ENCODE measurements at places on chromosomes 5 and 9.

DNA sequence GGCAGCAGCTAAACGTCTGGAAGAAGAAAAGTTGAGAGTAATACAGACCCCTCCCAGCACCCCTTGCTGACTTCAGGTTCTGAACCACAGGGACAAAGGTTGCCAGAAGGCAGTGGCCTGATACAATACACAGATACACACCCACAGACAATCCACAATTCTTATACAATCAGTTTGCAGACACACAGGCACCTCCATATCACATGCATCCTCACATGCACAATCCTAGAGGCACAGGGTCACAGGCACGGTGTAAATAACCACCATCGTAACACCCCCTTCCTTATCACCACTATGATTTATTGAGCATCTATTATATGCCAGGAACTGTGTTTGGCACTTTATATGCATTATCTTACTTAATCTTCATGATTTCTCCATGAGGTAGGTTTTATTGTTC is 8.2 kb downstream of the CNTFR start:
- no peak for DNase-seq

- no peak for DNase-seq
These were observed 202.5 kb upstream of the GAS1 start for GRCh38 chr9:87149799-87150198.

- peak; percentile 40 for DNase-seq
These were observed 71.3 kb downstream of the HRH2 start for GRCh38 chr5:175728885-175729828.

DNA sequence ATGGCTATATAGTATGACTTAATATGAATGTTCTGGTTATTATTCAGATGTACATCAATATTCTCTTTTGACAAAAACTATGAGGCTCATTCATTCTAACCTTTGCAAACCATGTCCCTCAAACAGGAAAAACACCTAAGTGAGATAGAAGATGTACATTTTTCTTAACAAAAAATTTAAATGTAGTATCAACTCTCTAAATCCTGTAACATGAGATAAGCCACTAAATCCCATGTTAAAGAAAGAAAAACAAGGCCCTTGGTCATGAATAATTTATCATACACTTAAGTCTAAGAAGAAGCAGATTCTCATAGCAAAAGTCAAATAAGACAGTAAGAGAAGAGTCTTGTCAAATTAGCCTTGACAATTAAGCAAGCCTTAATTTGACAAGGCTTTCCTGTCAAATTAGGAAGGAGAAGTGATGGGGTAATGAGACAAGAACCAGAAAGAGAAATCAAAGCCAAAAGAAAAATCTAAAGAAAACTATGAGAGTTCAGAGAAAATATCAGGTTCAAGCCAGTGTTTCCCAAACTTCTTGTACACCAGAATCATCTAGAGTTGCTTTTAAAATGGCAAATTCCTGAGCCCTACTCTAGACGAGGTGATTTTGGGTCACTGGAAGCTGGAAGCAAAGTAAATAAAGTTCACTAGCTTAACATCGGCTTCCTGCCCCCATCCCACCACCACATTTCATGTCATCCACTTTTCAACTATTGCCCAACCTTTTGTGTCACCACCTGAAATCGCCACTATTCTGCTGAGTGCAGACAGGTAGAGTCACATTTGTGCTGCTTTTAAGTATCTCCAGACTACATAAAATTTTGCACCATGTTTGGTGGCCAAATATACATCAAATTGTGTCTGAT is 76.5 kb downstream of the NR6A1 start:
- DNase-seq: no peak

DNA sequence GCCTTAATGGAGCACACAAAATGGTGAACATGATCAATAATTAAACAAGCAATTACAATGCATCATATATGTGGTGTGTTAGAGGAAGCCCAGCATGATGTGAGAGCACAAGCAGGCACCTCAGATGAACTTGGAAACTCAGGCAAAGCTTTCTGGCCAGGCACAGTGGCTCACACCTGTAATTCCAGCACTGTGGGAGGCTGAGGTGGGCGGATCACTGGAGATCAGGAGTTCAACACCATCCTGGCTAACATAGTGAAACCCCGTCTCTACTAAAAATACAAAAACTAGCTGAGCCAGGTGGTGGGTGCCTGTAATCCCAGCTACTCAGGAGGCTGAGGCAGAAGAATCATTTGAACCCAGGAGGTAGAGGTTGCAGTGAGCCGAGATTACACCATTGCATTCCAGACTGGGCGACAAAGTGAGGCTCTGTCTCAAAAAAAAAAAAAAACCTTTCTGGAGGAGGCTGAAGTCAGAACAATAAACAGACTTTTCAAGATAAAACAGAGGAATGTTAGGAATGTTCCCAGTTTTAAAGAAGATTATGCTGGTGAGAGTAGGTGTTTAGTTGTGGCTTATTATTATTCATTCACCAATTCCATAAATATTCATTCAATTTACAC is 159.4 kb downstream of the CEMIP2 start:
- DNase-seq: no peak

GRCh38 chr5:123763201-123763600 is 251.2 kb downstream of the CSNK1G3 start:
- no peak for DNase-seq

GRCh38 chr5:79069488-79070349 is at the start of the genes BHMT2 and DMGDH:
Gene BHMT2, plus strand, starts transcription at chr5:79069767. Its CDS starts 16 bp downstream, at chr5:79069783.
Gene DMGDH, minus strand, starts transcription at chr5:79069674. Its CDS starts 54 bp downstream, at chr5:79069620.
- DNase-seq: peak; percentile 37

DNA sequence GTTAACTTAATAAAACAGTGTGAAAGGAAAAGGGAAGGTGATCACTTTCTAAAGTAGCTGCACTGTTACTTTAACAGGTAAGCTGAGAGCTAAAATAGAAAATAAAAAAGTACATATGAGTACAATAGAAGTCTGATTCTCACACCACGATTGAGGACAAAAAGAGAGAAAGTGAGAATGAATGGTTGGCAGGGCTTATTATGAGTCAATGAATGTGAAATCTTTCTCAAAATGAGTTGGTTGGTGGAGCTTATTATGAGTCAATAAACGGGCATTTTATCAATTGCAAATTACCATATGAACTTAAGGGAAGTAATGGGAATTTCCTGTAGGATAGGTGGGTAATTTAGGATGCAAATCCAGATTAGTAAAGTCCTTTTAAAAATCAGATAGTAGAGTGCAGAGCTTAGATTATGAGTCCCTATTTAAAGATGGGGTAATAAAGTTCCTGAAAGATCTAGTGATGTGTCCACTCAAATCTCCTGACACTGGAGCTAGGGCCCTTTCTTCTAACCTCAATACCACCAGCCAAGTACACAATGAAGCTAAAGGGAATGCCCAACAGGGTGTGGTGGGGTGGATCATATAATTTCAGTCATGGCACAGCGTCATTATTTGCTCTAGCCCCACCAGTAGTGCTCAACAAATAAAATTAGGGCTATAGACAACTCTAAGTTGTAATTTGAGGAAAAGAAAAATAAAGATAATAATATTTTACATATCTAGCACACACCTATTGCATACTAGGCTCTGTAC is 21.1 kb upstream of the TLR4 start:
- DNase-seq: no peak

GRCh38 chr9:136855461-136856078 is 3.4 kb downstream of the MAMDC4 start:
- DNase-seq: no peak

- DNase-seq: no peak
These were observed 154.6 kb downstream of the GDNF start for GRCh38 chr5:37685211-37685610.

- no peak for DNase-seq
These were observed 20.6 kb downstream of the PSMB7 start for GRCh38 chr9:124394596-124394995.

DNA sequence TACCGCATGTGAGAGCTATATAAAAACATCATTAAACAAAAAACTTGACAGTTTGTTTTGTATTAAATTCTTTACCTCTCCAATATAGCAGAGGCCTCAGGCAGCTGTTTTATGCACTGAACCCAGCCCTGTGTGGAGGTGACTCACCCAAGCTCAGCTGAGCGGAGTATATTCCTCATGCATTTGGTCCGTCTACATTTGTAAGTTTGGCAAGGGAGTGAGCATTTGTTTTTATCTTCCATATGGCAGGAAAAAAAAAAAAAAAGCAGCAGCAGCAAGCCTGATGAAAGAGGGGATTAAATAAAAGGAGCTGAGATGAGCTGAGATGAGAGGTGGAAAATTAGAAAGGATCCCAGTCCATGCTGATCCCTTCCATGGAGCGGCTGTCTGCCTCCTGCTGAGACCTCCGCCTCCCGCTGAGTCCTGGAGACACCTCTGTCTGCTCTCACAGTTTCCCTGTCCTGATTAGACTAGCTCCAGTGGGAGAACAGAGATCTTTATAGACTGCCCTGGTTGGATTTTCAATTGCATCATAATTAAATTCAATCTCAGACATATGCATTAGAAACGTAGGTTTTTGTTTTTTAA is 112.0 kb upstream of the CTNND2 start:
- no peak for DNase-seq

DNA sequence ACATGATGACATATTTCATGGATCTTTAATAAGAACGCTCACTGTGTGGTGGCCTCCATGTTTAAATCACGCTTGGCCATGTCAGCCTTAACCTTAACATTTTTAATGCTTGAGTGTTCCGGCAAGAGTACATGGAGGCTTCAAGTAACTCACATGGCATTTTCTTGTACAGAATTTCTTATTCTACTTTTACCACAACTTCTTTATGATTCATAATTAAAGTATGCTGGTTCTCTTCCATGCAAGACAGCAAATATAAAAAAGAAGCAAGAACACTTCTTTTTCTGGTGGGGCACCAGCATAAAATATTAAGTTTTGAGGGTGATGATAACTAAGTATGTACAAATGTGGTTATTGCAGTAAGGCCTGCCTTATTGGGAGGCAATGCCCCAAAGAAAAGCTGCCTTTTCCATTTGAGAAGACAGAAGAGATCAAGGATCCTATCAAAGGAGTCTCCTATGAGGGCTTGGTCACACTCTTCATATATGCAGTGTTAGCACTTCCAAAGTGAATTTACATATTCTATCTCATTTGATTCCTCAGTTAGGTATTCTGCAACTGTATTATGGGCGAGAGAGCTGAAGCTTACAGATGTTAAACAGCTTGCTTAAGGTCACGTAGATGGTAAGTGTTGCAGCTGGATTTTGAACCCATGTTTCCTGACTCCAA is 382.7 kb upstream of the MEF2C start:
- no peak for DNase-seq

DNA sequence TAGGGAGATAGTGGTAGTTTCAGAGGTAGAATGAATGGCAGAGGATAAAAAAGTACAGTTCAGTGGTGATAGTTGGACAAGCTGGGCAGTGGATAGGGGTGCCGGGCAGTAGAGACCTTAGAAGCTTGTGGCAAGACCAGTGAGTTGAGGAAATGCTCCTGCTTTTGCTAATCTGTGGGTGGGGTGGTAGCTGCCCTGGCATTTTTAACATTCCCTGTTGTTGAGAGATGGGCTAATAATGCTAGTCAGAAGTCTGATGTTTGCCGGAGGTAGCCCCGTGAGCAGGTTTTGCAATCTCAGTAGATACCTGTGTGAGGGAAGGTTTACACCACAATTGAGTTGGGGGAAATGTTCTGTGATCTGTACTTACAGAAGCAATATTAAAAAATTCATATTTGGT is 91.1 kb downstream of the TRIO start:
- no peak for DNase-seq

DNA sequence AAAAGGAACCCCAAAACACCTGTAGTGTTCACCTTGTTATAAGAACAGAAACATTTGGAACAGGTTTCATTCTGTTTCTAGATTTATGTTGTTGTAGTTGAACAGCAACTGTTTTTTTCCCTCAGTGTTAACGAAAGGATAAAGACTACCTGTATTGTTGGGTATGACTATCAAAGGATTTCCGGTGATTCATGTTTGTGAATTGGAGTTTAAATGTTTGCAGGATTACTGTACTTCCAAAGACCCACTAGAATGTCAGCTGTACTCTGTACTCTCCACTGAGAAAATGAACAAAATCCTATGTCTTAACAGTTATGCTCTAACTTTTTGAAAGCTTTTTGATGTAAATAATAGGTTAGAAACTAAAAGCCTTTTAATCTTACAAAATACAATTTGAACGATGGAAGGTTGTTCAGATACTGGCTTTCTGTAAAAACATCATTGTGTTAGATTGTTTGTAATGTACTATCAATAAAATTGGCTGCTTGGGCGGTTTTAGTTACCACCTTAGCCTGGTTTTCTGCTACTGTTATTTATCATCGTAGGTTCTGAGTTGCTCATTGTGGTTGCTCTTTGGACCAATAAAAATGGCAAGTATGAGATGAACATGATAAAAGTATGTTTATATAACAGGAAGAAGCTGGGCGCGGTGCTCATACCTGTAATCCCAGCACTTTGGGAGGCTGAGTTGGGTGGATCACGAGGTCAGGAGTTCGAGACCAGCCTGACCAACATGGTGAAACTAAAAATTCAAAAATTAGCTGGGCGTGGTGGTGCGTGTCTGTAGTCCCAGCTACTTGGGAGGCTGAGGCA is 44.1 kb downstream of the DCP2 start:
- DNase-seq: no peak

- DNase-seq: no peak
These were observed 3.5 kb downstream of the TBC1D13 start for GRCh38 chr9:128790536-128790935.

DNA sequence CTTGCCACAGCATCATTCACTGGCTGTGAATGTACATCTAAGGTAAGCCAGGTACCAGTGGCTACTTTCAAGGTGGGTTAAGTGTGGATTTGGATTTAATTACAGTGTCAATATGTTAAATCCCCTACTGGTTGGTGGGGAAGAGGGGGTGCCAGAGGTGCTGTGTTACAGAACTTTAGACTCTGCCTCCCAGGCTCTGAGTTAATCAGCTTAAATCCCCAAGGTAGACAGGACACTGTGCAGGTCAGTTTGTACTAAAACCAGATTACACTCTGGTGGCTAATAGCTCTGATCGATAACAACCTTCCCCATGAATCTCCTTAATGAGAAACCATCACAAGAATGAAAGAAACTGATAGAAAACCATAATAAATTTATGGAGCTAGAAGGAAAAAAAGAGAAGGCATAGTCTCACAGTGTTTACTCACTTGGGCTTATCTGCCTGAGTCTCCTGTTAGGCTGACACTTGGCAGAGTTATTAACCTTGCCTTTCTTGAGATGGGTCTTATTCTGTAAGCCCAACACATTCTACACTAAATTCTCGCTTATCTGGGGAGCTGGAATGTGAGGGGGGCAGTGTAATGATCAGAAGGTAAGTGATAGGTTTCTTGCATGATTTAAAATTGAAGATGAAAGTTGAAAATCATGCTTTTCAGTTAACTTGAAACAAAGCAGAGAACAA is 106.8 kb downstream of the LMNB1 start:
- peak; percentile 65 for DNase-seq

DNA sequence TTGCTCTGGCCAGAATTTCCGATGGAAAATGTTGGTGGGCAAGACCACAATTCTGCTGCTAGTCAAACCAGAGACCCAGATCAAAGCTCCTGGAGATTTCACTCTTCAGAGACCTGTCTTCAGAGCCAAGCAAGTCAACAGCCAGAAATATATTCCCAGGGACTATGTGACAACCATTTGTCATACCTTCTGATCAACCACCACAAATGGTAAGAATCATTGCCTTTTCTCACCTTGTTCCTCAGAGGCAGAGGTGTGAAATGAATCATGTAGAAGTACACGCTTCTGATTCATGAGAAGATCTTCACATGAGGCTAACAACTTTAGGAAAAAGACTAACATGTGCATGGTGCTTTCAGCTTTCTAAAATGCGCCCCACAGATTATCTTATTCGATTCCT is 53.5 kb downstream of the SUSD1 start:
- no peak for DNase-seq

- no peak for DNase-seq
These were observed 51.9 kb upstream of the COL5A1 start for GRCh38 chr9:134589748-134590147.
